ENCODE measurements at places on chromosomes 16 and 17. TPM values are rescaled to one million over a fixed set of nuclear protein-coding genes. Genes with fewer than 3 reads are reported as not detected.

DNA sequence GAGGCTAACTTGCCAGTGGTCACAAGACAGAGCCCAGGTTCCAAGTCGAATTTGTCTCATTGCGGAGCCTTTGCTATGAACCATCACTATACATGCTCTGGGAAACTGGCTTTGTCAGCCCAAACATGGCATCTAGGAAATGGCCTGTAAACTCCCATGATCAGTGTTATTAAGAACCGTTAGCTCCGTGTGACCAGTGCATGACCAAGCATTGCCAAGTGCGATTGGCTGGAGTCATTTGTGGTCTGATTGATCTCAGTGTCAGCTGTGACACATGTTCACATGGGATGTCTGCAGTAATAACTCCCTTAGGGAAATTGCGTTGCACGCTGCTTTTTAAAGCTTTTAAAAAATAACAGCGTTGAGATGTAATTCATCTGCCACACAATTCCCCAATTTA lies 18.6 kb upstream of the CDH3 start:
- DNase-seq = no peak

GRCh38 chr17:80577876-80578570 lies 33.4 kb downstream of the RPTOR start:
- no peak for DNase-seq

Gene TMEM94
- 64.3 TPM for total RNA-seq

GRCh38 chr17:21400816-21401593 lies 24.8 kb downstream of the KCNJ12 start:
- no peak for DNase-seq

Gene TM4SF5
- total RNA-seq = not detected

Gene CD300E
- total RNA-seq = 3.3 TPM

GRCh38 chr17:73271072-73271471 lies 9.4 kb upstream of the CPSF4L start:
- DNase-seq = no peak

DNA sequence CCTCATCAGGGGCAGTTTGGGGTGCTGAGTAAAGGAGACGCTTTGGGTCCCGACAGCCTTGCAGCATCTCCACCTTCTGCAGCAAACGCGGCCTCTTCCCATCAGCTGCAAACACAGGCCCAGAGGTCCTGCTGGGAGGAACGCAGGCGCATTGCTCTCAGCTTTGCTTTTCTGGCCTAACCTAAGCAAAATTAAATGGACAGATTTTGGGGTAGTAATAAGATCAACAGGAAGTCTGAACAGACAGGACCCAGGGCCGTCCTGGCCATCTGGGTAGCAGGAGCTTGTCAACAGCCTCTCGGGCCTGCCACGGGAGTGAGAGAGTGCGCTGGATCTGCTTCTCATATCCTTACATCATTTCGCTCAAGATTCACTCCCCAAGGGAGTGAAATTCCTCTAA lies 7.2 kb downstream of the NUBP1 start:
- DNase-seq = peak; percentile 41

Gene PTX4
- total RNA-seq = 0.14 TPM

GRCh38 chr17:42016411-42016831 lies 818 bp downstream of the DNAJC7 start:
- no peak for DNase-seq

Gene PIPOX
- 1.2 TPM for total RNA-seq

GRCh38 chr16:920051-920681 lies 50.6 kb downstream of the LMF1 start:
- peak; percentile 87 for DNase-seq

Gene CDH3
- 3.4 TPM for total RNA-seq

DNA sequence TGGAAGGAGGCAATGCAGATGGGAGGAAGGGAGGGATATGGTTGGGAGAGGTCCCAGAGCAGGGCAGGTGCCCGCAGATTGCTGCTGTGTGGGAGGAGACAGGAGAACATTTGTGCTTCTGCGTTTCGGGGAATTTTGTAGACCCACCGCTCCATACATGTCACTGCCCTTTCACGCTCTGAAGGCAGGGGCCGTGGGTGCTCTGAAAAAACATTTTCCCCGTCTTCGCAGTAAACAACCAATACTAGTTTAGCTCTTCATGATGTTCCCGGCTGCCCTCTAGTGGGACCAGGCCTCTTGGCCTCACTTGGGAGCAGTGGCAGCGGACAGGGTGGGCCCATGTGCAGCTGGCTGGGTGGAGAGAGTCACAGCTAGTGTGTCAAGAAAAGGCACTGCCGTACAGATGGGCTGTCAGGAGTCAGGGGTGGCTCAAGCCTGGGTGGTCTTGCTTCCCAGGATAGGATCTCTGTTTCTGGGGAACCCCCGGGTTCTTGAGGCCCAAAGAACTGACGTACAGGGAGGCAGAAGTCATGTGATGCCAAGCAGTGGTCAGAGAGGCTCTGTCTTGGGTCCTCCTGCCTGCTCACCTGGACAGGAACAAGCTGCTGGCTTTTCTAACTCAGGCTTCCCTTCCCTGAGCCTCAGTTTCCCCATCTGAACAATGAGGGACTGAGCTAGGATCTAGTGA lies 46.5 kb upstream of the CPNE2 start:
- peak; percentile 92 for DNase-seq

Gene DNAAF8
- 0.43 TPM for total RNA-seq

GRCh38 chr16:84088695-84089395 lies 27.9 kb downstream of the MBTPS1 start:
- no peak for DNase-seq

DNA sequence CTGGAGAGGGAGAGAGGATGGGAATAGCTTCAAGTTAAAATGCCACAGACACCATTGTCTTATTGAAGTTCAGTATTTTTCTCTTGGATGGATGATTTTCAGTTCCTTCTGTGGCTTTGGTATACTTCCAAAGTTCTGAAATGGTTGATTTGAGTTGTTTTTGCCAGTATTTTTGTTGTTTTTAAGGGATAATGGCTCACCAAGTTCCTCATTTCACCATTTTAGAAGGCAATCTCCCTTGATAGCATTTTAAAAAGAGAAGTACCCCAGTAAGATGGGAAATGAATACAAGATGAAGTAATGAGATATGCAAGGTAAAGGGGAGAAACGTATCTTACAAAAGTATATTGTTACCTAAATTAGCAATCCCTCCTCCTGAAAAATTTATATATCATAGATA lies 18.5 kb upstream of the SPDYE4 start:
- no peak for DNase-seq

DNA sequence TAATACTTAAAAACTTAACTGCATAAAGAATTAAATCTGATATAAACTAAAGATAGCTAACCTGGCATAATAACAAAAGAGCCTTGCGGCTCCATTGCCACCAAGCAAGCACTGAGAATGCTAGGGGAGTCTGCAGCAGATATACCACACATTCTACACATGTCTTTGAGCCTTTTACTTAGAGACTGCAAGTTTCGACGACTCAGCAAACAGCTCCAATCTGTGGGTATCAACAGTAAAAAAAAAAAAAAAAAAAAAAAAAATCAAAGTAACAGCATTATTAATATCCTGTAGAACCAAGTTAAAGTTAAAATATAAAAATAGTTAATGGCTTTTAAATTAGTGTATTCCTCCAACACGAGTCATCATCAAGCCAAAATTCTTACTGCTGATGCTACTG lies 27.8 kb upstream of the INTS2 start:
- no peak for DNase-seq

GRCh38 chr17:58200024-58200633 lies 7.6 kb downstream of the EPX start:
- DNase-seq = no peak

DNA sequence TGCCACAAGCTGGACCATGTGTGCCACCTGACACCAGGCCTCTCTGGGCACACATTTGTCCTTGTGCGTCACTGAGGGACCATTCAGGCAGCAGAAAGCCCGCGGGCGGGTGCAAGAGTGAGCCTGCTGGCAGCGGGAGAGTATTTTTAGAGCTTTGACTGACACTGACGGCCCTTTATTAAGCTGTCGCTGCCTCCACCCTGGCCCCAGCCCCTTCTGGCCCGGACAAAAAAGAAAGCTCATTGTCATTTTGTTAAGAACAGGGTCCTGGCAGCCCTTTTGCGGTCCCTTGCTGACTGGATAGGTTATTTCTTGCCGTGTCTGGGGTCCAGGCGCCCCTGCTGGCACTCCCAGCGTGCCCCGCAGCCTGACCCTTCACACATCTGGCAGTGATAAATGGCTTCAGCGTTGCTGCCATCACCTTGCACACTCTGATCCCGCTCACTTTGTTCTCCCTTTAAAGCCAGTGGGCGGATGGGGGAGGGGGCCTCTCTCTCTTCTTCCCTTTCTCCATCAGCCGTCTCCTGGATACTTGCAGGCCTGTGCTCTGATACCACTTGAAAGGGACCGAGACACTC lies 78.4 kb upstream of the NKD1 start:
- peak; percentile 61 for DNase-seq

Gene KRTAP4-1
- total RNA-seq = not detected

GRCh38 chr16:22898874-22899348 lies 84.9 kb downstream of the HS3ST2 start:
- DNase-seq = peak; percentile 84

DNA sequence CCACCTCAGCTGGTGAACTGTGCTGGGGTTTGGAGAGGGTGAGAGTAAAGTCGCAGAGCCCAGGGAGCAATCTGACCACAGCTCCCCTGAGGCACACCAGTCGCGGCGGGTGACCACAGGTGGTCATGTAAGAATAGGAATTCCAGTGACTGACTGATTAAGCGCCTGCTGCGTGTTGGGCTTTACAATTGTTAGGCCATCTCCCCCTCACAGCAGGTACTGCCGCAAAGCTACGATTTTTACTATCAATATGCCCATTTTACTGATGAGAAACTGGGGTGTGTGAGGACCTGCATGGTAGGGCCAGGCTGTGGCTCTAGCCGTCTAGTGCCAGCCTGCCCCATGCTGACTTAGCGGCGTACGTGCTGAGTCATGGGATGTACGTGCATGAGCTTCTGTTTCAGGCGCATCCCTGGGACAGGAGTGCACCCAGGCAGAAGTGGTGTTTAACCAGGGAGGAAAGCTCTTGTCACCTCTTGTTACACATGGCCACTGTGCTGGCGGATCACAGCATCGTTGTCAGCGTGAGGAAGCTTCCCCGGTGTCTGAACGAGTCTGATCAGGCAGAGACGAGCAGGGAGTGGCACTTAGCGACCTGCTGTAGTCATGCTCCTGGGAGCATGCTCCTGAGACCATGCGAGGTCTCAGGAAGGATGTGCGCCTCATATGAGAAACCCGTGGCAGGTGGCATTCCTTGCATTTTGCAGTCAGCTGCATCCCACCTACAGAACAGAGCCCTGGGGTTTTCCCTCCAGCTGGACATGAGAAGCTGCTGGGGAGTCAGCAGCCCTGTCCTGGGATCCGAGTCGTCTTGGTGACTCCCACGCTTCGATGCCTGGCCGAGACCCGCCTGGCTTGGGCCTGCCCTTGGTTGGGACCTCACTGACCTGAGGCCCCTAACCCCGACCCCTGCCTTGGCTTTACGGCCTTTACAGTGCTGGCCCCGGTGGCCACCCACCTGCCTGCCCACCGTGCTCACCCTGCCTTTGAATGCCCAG lies 163.7 kb upstream of the CHMP6 start:
- peak; percentile 62 for DNase-seq

DNA sequence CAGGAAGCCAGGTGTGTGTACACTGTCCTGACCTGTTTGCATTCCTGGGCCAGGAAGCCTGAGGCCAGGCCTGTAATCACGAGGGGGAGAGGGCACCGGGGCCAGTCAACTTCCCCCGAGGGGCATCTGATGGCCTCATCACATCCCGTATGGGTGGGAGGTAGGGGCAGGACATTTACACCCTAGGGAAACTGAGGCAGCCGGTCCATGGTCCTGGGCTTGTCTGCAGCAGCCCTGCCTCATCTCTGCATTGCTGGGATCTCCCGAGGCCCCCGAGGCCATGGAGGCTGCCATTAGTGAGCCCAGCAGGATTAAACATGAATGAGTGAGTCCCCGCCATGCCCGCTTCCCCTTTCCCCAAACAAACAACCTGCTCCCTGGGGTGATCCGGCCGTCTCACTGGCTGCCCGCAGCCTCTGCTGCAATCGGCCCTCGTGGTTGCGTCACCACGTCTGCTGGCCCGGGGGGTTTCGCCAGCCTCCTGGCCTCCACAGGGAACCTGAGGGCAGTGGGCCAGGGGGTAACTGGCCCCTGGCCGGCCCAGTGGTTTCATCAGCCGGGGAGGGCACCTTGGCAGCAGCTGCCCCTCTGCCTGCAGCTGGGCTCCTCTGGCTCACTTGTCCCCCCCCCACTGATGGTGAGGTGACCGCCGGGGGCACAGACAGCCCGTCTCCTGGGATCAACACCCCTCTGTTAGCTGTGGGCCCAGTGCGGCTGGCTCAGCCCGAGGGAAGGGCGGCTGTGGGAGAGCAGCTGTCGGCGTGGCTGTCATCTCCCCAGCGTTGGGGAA lies 88.3 kb upstream of the GSE1 start:
- peak; percentile 89 for DNase-seq

Gene CFAP119
- 1.2 TPM for total RNA-seq

- DNase-seq = no peak
Observed at GRCh38 chr16:5906351-5906750, 808.8 kb upstream of the EEF2KMT start.

Gene IL21R
- 0.56 TPM for total RNA-seq

All from posterior vena cava (tissue), 2 donors.